Activated naive CD8-positive, alpha-beta T cell treated with anti-CD3 and anti-CD28 coated beads, Interleukin-2, amount 50 U/mL, for 24 hours (primary cell): ENCODE measurements at places on chromosomes 2 and 18.

DNA sequence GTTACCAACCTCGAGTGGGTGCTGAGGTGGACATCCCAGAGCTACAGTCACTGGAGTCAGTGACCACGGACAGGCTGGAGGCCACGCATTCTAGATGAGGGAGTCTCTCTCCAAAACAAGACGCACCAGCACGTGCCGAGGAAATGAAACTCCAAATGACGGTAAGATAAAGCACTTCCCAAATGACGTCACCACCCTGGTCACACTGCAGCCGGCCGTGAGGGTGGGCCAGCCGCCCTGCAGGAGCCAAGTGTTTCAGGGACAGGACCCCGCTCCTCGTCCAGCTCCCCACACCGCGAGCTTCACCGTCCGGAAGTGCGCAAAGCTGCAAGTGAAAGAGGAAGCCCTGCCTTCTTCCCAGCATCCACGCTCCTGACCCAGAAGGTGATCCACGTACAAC, 99.4 kb downstream of the ZNF516 start:
- no peak overlapping the region for H3K27ac ChIP-seq
- no peak for DNase-seq
- peaks cover 12% of the 10 kb centered on the region for H3K4me1 ChIP-seq
- H3K27me3 ChIP-seq, result no peaks in the 10 kb centered on the region

GRCh38 chr18:77087393-77088141, 45.0 kb downstream of the MBP start:
- no peaks in the 10 kb centered on the region for H3K27me3 ChIP-seq
- H3K4me1 ChIP-seq, result peaks cover 60% of the 10 kb centered on the region
- no peak for DNase-seq
- H3K27ac ChIP-seq, result no peak overlapping the region
- H3K36me3 ChIP-seq, result peaks cover 22% of the 10 kb centered on the region

DNA sequence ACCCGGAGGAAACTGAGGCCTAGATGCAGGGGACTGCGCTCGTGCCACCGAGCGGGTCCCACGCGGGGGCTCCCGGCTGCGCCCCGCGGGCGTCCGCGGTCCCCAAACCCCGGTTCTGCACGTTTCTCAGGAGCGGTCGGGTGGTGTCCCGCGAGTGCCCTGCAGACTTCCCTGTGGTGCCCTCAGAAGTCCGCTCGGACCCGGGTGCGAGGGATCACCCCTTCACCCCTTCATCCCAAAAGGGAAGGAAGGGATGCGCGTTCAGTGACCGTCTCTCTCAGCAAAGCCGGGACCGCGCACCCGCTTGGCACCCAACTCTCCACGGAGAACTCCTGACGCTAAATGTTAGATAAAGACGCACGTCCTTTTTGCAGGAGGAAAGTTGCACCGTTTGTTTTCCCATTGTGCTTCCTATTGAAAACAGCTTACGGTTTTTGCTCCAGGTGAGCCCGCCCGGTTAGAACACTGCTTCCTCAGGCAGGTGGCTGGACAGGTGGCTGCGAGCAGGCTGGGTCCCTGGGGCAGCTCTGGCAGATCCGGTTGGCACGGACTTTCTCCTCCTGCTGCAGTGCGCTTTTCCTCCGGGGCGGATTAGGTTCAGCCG, 779 bp downstream of the DGKD start:
- H3K4me3 ChIP-seq, result peak overlapping the region; percentile 87
- peaks cover 82% of the 10 kb centered on the region for H3K4me1 ChIP-seq
- no peaks in the 10 kb centered on the region for H3K27me3 ChIP-seq
- DNase-seq, result no peak
- H3K36me3 ChIP-seq, result peaks cover 42% of the 10 kb centered on the region
- peak overlapping the region; percentile 82 for H3K27ac ChIP-seq

GRCh38 chr2:151810489-151810888, 17.7 kb downstream of the ARL5A start:
- H3K4me1 ChIP-seq, result peaks cover 3% of the 10 kb centered on the region

DNA sequence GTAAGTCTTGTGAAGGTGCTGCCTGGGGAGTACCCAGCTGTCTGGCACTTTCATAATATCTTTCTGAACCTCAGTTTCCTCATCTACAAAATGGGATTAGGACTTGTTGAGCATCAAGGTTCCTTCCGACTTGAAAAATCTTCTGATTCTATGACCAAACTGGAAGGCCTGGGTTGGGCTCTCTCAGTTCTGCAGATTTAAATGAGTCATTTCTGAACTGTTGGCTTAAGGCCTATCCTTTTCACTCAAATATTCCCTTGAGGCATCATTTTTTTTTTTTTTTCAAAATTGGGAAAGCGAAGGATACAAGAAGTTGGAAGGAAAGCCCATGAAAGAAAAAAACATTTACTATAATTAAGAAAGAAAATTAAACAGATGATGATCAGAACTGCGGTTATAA, 40.8 kb upstream of the CYP1B1 start:
- H3K27me3 ChIP-seq, result peaks cover 18% of the 10 kb centered on the region
- H3K36me3 ChIP-seq, result no peaks in the 10 kb centered on the region
- H3K4me3 ChIP-seq, result no peak overlapping the region
- no peak overlapping the region for H3K27ac ChIP-seq
- DNase-seq, result no peak

GRCh38 chr2:143948710-143949109, 571.2 kb downstream of the ZEB2 start:
- H3K4me3 ChIP-seq, result no peak overlapping the region
- H3K36me3 ChIP-seq, result peaks cover 16% of the 10 kb centered on the region
- no peak overlapping the region for H3K27ac ChIP-seq
- no peak for DNase-seq
- H3K27me3 ChIP-seq, result no peaks in the 10 kb centered on the region

DNA sequence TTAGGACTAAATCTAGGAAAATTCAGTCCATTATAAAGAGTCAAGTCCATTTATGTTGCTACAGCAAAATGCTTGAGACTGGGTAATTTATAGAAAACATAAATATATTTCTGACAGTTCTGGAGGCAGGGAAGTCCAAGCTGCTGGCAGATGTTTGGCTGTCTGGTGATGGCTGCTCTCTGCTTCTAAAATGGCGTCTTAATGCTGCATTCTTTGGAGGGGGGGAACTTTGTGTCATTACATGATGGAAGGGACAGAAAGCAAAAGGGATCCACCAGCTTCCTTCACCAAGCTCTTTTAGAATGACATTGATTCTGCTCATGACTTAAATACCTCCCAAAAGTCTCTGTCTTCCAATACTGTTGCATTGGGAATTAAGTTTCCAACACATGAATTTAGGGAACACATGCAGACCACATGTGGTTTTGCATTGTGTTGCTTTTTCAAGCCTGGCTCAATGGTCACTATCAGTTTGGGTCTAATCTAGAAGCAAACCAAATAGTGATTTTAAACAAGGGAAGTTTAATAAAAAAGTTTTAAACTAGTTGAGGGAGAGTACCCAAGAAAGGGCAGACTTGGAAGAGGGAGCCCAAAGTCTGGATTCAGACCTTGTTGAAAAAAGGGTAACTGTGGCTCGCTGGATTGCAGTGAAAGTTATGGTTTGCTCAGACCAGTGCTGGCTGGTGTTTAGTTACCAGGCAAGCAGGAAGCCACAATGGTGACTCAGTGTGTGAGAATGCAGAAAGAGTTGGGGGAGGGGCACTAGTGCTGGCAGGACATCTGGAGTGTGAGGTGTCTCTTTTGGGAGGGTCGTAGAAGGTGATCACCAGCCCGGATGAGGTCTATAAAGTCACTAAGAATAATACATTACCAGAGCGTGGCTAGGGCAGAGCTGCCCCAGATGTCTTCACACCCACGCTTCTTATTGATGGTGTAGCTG, 30.8 kb downstream of the C18orf54 start:
- H3K27me3 ChIP-seq, result peaks cover 6% of the 10 kb centered on the region
- peak; percentile 26 for DNase-seq
- peaks cover 8% of the 10 kb centered on the region for H3K4me1 ChIP-seq
- H3K27ac ChIP-seq, result peak overlapping the region; percentile 26
- H3K36me3 ChIP-seq, result no peaks in the 10 kb centered on the region

DNA sequence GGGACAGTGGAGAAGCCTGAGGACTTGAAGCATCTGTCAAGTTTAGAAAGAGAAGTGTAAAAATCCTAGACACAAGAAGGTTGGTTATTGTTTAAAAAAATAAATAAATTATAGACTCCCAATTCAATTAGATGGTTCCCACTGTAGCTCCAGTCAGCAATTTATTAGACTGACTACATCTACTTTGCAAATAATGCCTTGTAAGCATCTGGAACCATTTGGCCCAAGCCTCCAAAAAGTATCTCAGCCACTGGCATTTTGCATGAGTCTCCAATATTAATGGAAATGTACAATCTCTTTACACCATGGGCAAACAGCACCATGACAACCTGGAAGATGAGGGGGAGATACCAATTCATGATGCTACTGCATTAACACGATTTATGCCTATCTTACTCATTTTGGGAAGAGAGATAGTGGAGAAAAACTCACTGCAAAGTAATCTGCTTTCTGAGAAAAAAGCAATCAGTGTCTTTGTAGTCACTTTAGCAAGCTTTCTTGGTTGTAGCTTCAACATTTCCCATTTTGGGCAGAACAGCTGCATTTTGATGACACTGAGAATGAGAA, 2.8 kb downstream of the NYAP2 start:
- H3K4me1 ChIP-seq, result no peaks in the 10 kb centered on the region
- peaks cover 10% of the 10 kb centered on the region for H3K27me3 ChIP-seq
- H3K4me3 ChIP-seq, result no peak overlapping the region

DNA sequence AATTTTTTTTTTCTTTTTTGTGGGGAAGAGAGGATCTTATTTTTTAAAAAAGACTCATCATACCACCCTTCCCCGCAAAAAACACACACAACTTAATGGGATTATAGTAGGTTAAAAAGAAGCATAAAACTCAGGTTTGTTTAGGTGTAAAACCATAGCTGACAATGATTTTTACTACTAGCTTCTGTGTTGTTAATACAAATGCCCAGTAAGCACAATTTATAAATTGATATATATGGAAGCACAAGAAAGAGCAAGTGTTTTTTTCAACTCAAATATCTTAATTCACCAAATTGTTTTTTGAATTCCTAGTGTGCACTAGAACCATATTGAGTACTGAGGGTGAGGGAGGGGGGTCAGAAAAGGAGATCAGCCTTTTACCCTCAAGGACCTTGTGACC, 7.0 kb downstream of the STAT4 start:
- H3K4me3 ChIP-seq, result no peak overlapping the region
- peaks cover 76% of the 10 kb centered on the region for H3K36me3 ChIP-seq
- H3K27ac ChIP-seq, result peak overlapping the region; percentile 10
- no peaks in the 10 kb centered on the region for H3K27me3 ChIP-seq
- peaks cover 78% of the 10 kb centered on the region for H3K4me1 ChIP-seq

DNA sequence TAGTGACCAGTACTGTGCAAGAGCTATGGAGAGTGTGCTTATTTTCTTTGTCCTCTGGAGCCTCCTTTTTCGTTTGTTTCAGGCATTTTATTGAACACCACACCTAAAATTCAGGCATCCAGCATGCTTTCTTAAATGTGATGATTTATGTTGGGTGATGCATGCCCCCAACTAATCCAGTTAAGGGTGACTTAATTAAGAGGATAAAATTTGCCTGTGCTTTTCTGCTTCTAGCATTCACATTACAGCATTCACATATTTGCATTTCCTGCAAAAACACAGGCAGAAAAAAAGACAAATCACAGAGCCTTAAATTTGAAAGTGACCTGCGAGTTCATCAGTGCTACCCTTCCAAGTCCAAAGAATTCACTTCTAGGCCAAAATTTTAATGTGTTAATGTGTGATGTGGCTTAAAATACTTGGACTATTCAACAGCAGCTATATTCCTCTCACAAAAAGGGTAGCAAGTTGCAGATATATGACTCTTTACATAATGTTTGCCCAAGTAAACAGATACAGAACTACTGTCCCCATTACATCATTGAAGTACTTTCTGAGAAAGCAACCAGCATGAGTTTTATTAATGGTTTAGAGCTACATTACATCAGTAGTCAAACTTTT, 286.5 kb downstream of the THSD7B start:
- DNase-seq, result no peak
- no peaks in the 10 kb centered on the region for H3K4me1 ChIP-seq
- no peaks in the 10 kb centered on the region for H3K36me3 ChIP-seq
- H3K27me3 ChIP-seq, result no peaks in the 10 kb centered on the region
- H3K27ac ChIP-seq, result no peak overlapping the region

GRCh38 chr2:217250013-217250524, 390.2 kb upstream of the TNP1 start:
- no peak overlapping the region for H3K27ac ChIP-seq
- H3K27me3 ChIP-seq, result peaks cover 23% of the 10 kb centered on the region
- H3K4me1 ChIP-seq, result peaks cover 9% of the 10 kb centered on the region

DNA sequence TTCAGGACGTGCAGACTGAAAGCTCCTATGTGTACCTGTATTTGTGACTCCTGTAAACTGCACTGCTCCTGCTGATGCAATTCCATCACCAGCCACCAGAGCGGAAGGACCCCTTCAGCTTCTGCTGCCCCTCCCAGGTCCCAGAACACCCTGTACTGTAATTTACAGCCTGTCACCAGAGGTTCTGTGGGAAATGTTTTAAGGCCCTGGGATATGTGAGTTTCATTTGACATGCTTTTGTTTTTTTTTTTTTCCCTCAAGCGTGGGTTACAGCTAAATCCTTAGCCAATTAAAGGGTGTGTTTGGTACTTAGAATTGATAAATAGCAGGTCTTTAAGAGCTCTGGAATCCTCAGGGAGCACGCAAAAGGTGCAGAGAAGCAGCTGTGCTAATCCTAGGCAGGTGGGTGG, 79.4 kb downstream of the KCTD1 start:
- no peaks in the 10 kb centered on the region for H3K27me3 ChIP-seq

DNA sequence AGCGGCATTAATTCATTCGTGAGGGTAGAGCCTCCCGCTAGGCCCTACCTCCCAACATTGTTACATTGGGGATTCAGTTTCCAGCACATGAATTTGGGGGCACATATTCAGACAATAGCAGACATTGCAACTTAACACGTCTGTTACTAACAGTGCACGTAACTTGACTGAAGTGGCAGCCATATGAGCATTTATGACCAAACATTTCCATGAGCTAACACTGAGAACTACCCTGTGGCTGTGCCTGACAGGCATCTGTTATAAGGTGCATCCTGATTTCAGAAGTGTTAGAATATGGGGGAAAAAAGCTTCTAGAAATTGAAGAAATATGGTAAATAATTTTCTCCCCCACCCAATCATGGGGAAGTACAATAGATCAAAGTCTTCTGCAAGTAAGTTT, 24.5 kb downstream of the MALT1 start:
- peak overlapping the region; percentile 63 for H3K4me3 ChIP-seq
- H3K4me1 ChIP-seq, result peaks cover 68% of the 10 kb centered on the region
- H3K27me3 ChIP-seq, result no peaks in the 10 kb centered on the region

- DNase-seq, result no peak
- H3K36me3 ChIP-seq, result no peaks in the 10 kb centered on the region
- no peaks in the 10 kb centered on the region for H3K4me1 ChIP-seq
These were observed 119.1 kb upstream of the TRIB2 start for GRCh38 chr2:12597610-12598009.

- H3K27me3 ChIP-seq, result peaks cover 6% of the 10 kb centered on the region
- H3K4me3 ChIP-seq, result no peak overlapping the region
- no peak overlapping the region for H3K27ac ChIP-seq
- H3K36me3 ChIP-seq, result no peaks in the 10 kb centered on the region
- DNase-seq, result no peak
These were observed 10.1 kb downstream of the AMER3 start for GRCh38 chr2:130765464-130765863.

GRCh38 chr2:204692790-204693189, 147.5 kb downstream of the PARD3B start:
- no peaks in the 10 kb centered on the region for H3K36me3 ChIP-seq
- no peak overlapping the region for H3K4me3 ChIP-seq
- H3K27me3 ChIP-seq, result no peaks in the 10 kb centered on the region
- DNase-seq, result no peak
- peaks cover 3% of the 10 kb centered on the region for H3K4me1 ChIP-seq
- no peak overlapping the region for H3K27ac ChIP-seq

- H3K27ac ChIP-seq, result peak overlapping the region; percentile 61
- no peak for DNase-seq
- peaks cover 9% of the 10 kb centered on the region for H3K36me3 ChIP-seq
- H3K4me1 ChIP-seq, result peaks cover 48% of the 10 kb centered on the region
- H3K4me3 ChIP-seq, result peak overlapping the region; percentile 53
These were observed 54.8 kb upstream of the LPIN2 start for GRCh38 chr18:3067722-3068121.

- H3K27me3 ChIP-seq, result no peaks in the 10 kb centered on the region
- peak overlapping the region; percentile 97 for H3K4me3 ChIP-seq
- peaks cover 65% of the 10 kb centered on the region for H3K4me1 ChIP-seq
These were observed 657 bp downstream of the ARL6IP6 start for GRCh38 chr2:152718909-152719645.
